ENCODE measurements at places on chromosomes 7 and 10.

DNA sequence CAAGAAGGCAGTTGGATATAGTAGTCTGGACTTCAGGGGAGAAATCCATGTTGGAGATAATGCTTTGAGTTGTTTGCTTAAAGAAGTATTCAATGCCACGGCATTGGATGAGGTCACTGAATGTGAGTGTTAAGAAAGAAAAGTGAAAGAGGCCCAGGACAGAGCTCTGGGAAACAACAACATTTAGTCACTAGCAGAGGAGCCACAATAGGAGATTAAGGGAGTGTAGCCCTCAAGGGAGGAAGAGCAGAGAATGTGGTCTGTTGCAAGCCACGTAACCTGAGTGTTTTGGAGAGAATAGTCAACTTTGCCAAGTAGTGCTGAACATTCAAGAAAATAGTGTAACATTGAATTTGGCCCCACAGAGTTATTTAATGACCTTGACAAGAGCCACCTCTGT, 114.7 kb downstream of the MYO3A start:
- DNase-seq = no peak

GRCh38 chr10:70648427-70648826, 23.9 kb upstream of the ADAMTS14 start:
- DNase-seq = no peak

DNA sequence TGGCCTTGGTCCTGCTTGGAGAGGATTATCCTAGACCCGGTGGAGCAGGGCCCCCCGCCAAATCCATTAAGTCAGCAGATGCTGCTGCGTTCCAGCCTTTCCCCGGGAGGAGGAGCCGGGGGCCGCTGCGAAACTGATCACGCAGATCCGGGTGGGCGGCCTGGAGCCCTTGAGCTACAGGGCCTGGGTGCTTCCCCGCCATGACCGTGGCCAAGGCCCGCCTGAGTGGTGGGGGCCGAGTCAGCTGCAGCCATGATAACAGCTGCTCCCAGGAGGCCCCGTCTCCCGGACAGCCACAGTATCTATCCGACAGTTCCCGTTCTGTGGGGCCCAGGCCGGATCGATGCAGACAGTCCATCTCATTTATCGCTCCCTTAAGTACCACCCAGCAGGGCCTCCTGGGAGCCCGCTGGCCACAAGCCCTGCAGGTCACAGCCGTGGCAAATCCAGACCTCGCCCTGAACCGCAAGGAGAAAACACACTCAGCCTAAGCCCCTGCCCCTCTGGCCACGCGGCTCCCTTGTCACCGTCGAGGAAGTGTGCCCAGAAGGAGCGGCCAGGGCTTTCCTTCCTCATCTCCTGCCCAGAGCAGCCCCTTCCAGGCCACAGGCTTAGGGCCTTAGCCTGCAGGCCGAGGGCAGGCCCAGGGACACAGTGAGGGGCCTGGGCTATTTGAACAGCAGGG, 34.4 kb upstream of the SLC29A4 start:
- no peak for DNase-seq

DNA sequence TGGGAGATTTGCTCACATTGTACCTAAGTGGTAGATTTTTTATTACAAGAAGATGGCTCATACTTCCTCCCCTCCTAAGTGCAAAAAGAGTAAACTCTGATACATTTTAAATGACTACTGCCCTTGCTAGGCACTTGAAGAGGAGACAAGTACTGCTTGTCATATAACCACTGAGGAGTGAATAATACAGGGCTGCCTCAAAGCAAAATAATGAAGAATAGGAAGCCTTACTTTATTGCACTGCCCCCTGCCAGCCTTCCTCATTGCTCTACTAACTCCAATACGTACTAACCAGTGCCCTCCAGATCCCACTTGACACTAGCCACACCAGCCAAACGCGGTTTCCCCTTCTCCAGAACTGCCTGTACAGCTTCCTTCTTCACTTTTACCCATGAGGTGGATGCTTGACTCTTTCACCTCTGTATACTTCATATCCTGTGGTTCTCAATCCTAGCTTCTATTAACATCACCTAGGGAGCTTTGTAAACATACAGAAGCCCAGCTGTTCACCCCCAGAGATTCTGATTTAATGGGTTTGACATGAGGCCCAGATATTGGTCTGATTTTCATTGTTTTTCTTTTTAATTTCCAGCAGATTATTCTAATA, 11.7 kb upstream of the MTERF1 start:
- DNase-seq = no peak

GRCh38 chr10:72082856-72083789, 5.2 kb downstream of the SPOCK2 start:
- DNase-seq = no peak

DNA sequence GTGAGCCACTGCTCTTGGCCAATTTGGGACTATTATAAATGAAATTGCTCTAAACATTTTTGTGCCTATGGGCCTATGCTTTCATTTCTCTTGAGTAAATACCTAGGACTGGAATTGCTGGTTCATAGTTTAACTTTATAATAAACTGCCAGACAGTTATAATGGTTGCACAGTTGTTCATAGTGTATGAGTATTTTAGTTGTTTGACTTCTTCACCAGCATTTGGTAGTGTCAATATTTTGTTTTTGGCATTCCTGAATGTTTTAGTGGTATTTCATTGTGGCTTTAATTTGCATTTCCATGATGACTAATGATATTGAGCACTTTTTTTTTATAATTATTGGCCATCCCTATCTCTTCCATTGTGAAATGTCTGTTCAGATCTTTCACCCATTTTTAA, 29.5 kb downstream of the PLEKHA8 start:
- DNase-seq = no peak

- DNase-seq = peak; percentile 92
Observed at GRCh38 chr7:155296788-155297516, 726 bp upstream of the INSIG1 start.

DNA sequence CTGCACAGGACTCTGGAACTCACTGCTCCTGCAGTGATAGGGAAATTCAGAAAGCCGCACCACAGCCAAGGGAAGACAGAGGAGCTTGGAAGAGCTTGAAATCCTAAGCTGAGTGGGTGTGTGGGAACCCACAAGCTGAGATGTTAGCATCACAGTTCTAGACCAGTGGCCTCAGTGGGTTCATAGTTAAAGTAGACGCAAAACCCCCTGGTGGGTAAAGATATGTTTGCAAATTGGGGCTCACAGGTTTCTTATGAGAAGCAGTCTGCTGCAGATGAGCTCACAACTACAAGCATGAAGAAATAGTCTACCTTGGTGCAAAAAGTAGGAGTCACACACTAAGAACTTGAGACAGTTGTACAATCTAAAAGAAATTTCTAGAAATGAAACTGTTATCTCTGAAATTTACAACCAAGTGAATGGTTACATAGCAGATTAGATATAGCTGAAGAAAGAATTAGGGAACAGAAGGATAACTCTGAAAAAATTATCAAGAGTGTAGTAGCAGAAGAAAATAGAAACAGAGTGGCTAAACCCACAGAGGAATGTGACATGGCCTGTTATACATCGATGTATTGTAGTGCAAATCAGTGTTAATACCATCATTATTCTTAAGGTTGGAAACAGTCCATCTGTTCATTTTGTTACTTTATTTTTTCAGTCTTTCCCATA, 77.2 kb downstream of the DYNC2I1 start:
- no peak for DNase-seq

DNA sequence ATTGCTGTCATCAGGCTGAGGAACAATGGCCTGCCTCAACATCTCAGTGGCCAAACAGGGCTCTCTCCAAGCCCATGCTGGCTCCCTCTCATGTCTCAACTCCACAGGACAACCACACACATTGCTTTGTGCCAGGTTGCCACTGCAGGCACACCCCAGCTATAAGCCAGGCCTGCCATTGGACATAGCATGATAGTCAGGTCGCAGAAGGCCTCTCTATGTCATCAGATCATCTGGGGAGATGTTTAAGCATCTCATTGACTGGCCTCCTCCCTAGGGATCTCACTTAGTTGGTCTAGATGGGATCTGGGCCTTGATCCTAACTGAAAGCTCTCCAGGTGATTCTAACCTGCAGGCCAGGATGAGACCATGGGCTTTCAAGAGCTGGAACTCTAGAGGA, 257.2 kb downstream of the GRID1 start:
- DNase-seq = no peak

DNA sequence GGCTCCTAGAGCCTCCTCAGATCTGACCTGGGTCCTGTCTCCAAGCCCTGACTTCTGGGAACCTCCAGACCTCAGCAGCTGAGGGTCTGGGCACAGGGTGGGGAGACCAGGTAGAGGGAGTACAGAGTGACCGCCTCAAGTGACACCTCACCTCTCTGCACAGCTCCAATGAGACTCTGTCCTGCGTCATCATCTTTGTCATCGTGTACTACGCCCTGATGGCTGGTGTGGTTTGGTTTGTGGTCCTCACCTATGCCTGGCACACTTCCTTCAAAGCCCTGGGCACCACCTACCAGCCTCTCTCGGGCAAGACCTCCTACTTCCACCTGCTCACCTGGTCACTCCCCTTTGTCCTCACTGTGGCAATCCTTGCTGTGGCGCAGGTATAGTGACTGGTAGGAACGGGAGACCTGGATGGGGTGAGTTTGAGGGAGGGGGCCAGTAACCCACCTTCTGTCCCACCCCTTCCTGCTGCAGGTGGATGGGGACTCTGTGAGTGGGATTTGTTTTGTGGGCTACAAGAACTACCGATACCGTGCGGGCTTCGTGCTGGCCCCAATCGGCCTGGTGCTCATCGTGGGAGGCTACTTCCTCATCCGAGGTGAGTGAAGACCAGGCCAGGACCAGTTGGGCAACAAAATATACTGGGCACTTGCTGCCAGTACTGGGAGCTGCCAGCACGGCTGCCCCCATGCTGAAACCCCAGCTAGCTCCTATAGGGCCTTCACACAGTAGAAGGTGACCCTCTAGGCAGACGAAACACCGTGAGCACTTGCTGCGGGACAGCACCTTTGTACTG, 17.8 kb downstream of the SMO start:
- no peak for DNase-seq

DNA sequence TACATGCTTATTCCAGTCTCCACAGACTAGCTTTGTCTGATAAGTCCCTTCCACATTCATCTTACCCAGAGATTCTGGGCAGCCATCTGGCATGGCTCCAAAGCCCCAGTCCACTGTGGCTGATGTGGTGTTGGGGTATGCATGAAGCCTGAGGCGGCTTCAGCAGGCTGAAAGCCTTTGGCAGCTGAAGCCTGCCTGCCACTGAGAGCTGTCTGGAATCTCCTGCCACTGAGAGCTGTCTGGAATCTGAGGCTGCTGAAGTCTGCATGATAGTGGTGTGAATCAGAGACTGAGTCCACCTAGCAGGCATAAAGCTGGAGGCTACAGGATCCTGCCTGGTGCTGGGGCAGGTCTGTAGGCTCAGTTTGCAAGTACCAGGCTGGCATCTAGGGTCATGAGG, 87.1 kb downstream of the DYNC1I1 start:
- no peak for DNase-seq

GRCh38 chr7:24764011-24764410, 6.7 kb upstream of the GSDME start:
- DNase-seq = no peak

- DNase-seq = no peak
Observed at GRCh38 chr10:97517778-97518300, 19.1 kb downstream of the UBTD1 start.

GRCh38 chr10:113297226-113297625, 255.6 kb upstream of the HABP2 start:
- DNase-seq = no peak

DNA sequence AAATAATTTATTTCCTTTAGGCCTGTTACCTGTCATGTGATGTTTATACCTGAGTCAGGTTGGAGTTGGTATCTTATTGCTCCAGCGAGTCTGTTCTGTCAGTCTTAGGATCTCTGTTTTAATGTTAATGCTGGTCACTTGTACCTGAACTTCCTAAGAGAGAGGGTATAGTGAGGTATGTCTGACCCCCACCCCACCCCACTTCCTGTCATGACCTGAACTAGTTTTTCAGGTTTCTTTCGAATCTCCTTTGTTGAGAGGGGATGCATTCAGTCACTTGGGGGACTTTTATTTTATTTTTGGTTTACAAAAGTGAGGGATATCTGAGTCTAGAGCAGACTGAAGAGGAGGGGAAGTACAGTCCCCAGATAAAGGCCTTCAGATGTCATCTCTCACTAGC, 769.0 kb upstream of the COBL start:
- no peak for DNase-seq

- no peak for DNase-seq
Observed at GRCh38 chr7:90726623-90727022, 130.5 kb downstream of the CDK14 start.

- no peak for DNase-seq
Observed at GRCh38 chr7:41207141-41207540, 495.7 kb downstream of the INHBA start.

GRCh38 chr7:77501192-77501515, 35.9 kb upstream of the PTPN12 start:
- no peak for DNase-seq

DNA sequence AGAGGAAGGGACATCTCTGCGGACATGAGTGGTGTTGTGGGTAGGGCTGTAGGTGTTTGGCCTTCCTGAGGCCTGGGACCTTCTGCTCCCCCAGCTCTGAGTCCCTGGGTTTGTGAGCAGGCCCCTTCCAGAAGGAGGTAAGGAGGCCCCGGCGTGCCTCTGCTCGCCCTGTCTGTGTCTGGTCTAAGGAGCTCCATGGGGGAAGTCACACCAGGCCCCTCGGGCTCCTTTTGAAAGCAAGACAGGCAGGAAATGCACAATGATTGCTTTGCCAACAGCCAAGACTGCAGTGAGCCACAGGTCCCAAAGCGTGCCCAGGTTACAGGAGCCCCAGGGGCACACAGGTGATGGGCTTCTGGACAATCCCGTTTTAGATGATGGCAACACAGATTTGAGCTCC, 89.5 kb downstream of the FAM53B start:
- DNase-seq = no peak

GRCh38 chr7:44313016-44313415, 12.4 kb downstream of the CAMK2B start:
- DNase-seq = no peak

- peak; percentile 79 for DNase-seq
Observed at GRCh38 chr7:1175967-1176851, 16.2 kb upstream of the ZFAND2A start.

DNA sequence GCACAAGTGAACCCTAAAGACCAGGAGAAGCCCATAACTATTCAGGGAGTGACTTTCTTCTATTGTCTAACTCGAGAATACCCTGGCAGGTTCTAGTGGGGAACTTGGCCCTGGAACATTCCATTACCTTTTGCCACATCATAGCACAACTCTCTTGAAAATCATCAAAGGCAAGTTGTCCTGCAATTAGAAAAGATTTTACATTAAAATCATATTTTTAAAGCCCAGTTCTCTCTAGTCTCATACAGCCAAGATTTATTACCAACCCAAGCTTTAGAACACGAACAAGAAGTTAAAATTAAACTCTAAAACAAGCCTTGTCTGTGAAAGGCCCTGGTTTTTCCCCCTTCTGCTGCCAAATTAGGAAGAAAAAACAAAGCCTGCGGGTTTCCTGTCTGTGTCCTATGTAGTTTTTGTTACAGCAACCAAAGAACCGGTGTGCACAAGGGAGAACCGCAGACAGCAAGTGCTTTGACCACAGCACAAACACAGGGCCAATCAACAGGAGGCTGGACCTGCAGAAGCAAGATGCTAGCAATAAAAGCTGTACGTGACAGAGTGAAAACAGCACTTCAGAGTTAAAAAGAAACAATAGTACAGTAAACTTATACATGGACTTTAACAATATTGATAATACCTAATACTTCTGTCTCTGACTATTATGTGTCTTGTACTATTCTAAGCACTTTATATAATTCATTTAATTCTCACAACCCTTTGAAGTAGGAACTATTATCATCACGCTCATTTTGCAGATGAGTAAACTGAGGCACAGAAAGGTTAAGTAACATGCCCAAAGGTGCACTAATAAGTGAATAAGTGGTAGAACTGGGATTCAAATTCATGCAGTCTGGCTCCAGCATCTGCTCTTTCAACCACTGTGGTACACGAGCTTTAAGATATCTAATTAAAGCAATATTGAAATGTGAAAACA, 65.8 kb downstream of the STK17A start:
- peak; percentile 77 for DNase-seq

Data from T-helper 2 cell treated with Interferon-gamma antibody and Interleukin-4, amounts not matched to agents 5 μg/mL and 100 μg/mL, for 36 hours (primary cell).